ENCODE measurements at places on chromosomes 2 and 18.

DNA sequence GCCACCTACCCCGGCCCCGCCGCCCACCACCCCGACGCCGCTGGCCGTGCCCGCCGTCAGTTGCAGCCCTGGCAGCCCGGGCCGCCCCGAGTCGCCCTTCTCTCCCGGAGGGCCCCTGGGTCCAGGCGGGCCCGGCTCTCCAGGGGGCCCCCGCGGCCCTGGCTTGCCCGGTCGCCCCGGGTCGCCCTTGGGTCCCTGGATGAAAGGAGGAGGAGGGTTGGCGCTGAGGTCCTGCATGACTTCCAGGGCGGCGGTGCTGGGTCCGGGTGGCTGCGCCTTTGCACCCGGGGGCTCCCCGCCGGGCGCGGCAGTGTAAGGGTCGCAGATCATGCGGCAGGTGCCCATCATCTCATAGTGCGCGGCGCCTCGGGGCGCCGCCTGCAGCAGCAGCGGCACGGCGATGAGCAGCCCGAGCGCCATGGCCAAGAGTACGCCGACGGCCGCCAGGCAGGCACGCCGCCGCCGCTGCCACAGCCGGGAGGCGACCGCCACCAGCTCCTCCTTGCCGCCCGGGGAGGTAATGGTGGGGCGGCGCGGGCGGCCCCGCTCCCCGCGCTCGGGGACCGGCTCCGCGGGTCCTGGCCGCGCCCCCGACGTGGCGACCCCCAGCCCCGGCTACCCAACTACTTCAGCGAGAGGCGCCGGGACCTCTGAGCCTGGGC, 570 bp downstream of the C1QL2 start:
- no peak for DNase-seq

DNA sequence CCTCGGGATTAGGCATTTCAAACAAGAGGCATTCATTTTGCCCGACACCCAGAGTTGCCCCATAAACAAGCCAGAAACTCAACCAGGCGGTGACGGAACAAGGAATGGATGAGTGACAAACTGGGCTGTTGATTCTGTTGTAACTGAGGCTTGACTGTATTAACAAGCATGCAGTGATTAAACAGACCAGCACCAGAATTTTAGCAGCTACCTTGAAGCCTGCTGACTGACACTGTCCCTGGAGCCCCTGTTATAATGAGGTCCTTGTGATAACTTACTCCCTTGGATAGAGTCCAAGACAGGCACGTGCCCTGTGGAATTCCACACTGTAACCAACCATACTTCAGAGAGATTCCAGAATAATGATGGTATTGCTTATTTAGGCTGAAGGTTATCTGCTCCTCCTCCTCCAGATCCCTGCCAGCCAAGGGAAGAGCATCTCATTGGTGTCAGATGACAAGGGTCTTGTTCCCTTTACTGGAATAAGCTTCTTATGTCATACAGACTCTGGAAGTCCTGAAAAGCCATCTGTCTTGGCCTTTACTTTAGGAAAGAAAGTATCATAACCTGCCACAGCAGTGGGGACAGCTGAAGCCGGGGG, 97.1 kb upstream of the RMDN2 start:
- no peak for DNase-seq

DNA sequence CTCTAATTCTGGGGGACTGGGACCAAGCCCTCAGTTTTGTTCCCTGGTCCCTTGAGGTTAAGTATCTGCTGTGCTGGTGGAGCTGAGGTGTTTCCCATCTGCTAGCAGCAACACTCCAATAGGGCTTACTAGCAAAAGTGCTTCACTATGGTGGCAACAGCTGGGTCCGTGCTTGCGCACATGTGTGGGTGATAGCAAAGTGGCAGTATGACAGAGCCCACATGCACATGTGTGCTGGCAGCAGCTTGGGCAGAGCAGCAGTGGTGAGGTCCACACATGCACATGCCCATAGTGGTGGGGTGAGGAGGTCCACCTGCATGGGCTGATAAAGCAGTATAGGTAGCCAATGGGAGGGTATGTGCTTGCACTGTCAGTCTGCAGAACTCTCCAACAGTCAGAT, 1723.7 kb downstream of the SUCLG1 start:
- DNase-seq: no peak

GRCh38 chr2:229748950-229749349, 34.6 kb upstream of the DNER start:
- no peak for DNase-seq

GRCh38 chr18:26662996-26663395, 114.6 kb upstream of the KCTD1 start:
- no peak for DNase-seq

DNA sequence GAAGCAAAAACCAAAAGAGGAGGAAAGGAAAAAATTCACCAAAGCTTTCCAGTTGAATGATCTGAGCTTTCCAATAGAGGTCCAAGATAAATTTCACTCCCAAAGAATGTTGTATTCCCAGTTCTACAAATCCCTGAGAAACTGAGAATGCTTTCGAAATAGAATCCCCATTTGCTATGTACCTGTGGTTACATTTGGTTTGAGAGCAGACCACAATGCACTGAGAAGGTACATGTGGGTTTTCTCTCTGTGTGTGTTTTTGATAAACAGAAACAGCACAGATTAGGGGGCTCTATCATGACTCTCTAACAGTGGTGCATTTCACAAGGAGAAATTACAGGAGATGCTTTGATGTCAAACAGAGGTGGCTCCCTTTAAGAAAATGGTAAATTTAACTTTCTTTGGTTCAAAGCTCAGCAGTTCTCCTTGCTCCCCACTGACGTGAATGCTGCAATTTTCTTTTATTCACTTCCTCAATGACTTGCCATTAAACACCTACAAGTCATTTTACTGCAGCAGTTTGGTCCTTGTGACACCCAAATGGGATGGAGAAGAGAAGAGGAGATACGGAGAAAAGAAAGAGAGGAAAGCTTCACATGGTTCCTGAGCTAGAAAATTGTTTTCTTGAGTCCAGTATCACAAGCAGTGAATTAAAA, 108.7 kb downstream of the EPHA4 start:
- no peak for DNase-seq

DNA sequence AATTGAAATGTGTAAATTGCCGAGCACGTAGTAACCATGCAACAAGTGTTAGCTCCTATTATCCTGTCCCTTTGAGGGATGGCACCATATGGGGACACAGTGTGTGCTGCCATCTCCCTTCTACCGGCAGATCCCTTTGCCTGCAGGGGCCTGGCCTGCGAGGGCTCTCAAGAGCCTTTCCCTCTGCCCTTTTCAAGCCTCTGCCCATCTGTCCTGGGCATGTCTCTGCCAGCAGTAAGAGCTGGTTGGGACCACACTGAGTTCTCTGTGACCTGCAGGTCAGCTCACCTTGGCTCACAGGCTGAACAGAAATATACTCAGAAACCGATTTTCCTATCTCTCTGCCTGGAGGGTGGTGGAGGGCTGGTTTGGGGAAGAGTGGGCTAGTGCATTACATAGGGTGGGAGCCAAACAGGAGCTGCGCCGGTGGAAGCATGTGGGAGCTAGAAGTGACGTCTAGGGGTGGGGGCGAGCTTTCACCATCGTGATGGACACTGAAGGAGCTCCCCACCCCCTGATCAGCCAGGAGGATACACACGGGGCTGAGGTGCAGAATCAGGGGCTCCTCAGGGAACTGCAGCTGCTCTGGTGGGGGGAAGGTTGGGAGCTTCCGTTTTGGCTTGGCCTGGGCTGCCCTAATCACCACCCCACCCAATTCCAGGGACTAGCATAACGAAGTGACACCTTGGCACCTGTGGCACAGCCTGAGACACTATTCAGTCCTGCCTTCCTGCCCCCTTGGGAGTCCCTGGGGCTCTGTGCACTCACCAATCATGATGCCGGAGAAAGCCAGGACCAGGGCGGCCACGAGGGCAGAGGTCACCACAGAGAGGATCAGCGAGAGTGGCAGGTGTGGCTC, 109.7 kb downstream of the CLIP4 start:
- no peak for DNase-seq

DNA sequence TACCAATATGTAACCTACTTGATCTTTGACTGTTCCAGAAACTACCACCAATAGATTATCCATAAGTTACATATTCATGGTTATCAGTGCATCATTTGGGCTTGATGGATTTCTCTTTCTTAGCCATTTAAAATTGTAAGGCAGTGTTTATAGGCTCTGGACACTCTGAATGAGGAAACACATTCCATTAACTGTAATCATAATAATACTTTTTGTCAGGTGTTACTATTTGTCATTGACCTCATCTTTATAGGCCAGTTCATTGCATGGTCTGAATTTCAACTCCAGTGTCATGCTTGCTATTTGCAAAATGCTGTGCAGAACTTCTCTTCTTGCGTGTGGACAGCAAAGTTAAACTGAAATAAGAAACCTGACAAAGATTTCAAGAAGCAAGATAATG, 1340.2 kb upstream of the ZEB2 start:
- DNase-seq: no peak

DNA sequence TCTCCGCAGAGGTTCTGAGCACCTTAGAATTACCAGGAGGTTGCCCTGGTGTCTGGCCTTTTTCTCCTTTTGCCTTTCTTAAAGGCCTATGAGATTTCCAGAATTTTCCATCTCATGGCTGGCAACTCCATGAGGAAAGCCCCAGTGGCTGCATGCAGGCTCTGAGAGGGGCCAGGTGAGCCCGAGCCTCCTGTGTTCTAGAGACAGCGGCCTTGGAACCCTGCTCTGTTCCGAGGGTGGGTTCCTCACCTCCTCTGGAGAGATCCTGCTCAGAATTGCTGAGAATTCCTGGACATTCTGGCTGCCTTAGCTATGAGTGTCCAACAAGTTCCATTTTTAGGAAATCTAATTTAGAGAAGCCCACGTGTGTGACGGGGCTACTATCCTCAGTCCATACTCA, 35.7 kb upstream of the HPCAL1 start:
- DNase-seq: no peak

DNA sequence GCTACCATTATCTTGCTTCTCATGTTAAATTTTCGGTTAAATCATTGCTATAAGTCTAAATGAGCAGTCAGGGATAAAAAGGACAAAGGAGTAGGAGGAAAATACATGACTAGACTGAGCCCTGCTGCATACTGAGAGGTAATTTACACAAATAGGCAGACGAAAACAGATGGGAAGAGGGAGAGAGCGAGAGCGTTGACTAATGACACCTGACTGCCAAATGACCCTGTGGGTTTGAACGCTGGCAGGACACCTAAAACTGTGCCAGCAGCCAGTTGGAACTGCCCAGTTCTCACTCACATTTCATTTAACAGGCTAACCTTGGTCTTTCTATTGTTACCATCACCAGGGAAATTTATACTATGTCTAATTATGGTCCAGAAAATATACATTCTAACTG, 978.2 kb downstream of the CPS1 start:
- DNase-seq: no peak

- DNase-seq: no peak
Measured at GRCh38 chr2:85439986-85440385, 21.5 kb downstream of the SH2D6 start.

GRCh38 chr2:135258193-135258592, 206.1 kb downstream of the RAB3GAP1 start:
- no peak for DNase-seq

DNA sequence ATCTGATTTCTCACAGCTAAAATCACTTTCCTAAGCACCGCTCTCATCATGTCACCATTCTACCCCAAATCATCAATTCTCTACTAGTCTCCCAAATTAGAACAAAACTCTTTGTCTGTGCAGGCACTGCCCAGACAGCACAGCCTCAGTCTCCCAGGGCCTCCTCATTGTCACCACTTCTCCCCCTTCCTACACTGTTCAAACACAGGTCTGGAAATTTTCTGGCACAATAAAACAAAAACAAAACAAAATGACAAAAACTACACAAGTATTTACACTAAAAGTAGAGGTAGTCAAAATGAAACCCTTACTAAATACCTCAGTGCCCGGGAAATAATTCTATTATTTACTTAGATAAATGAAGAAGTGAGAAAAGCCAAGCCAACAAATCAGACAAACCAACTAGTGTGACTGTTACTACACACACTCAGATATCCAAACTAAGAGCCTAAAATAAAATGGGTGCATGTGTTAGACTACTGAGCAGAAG, 156.2 kb upstream of the DNMT3A start:
- no peak for DNase-seq

- no peak for DNase-seq
Measured at GRCh38 chr2:49004036-49004626, 150.2 kb downstream of the FSHR start.

GRCh38 chr2:205895981-205896655, 189.9 kb downstream of the INO80D start:
- DNase-seq: no peak

DNA sequence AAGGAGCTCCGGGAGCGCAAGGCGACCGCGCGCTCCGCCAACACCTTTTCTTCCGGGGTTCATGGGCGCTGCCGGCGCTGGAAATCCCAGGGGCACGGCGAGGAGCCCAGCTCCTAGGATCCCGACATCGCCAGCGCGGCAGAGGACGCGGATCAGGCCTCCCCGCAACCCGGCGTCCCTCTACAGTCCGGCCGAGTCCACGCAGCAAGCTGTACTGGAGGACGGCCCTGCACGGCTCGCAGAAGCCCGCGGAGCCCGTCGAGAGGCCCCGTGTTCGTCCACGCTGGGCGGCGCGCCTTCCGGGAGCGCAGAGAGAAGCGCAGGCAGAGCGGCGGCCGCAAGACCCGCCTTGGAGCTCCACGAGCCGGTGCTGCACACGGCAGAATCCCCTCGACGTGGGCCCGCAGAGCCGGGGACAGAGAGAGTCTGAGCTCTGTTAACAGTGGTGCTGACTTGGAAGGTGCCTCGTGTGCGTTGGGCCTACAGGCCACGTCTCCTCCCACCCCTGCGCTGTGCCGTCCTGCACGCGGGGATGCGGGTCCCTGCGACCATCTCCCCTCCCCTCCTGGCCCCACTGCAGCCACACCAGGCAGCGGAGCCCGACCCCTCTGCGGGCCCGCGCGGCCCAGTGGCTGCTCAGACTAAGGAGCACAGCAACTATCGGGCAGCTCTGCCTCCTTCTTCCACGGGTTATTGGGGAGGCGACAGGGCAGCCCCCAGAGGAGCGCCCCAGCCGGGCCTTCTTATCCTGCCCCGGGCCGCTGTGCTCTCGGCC, 28.1 kb upstream of the PTPN2 start:
- DNase-seq: no peak

- DNase-seq: no peak
Measured at GRCh38 chr2:173414823-173415322, 60.2 kb downstream of the CDCA7 start.

GRCh38 chr2:208147759-208148158, 1.8 kb upstream of the CRYGB start:
- DNase-seq: no peak

DNA sequence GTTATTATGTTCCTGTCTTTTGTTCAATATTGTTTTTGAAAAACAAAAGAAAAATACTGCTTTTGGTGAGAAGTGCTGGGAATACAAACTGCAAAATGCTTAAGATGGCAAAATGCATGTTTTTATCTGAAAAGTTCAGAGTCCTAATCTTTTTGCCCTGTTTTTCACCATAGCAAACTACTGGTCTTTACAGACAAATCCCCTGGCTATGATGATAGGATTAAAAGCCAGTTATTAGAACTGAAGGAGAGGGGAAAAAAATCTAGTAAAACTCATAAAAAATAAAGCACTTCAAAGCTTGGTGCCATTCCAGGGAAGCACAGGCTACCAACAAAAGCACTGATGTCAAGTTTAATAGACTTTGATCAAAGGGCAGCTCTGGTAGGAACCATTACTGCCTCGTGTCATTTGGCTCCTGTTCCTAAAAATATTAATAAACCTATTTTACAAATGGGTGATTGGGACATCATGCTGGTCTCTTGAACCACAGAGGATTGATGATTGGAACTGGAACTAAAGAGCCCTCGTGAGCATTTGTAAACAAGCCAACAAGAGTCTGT, 194.7 kb downstream of the RAB3GAP1 start:
- DNase-seq: no peak

Measured in stimulated activated CD8-positive, alpha-beta memory T cell treated with anti-CD3 and anti-CD28 coated beads, Interleukin-4, amount 100 ng/mL, for 1 hour (primary cell).